ENCODE measurements at places on chromosomes 5 and 9.

- DNase-seq, result no peak
Observed at GRCh38 chr5:117691081-117691870, 1116.7 kb upstream of the SEMA6A start.

DNA sequence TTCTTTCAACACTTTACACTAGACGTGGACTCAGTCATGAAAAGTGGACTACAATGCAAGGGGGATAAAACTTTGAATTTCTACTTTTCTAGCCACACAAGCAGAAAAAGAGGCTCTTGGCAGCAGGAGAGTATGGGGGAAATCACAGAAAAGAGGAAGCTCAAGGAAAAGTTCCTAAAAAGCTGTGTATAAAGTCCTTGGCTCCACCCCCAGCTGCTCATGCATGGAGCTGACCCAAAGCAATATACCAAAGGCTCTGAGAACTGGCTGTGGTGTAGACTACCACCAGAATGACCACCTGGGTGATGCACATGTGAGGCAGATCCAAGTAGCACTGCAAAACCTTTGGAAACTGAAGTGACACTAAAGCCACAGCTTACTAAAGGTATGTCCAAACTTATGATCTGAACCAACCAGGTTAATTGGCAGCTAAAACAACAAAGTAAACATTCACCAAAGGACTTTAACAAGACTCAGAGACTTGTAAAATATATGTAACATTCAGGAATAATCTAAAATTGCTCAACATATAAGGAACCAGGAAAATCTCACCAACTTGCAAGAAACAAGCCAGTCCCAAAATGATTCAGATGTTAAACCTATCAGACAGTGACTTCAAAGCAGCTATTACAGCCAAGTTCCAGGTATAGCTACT, 55.5 kb upstream of the RASGRF2 start:
- DNase-seq, result no peak

GRCh38 chr5:61657686-61658085, 325.6 kb downstream of the ZSWIM6 start:
- DNase-seq, result no peak

DNA sequence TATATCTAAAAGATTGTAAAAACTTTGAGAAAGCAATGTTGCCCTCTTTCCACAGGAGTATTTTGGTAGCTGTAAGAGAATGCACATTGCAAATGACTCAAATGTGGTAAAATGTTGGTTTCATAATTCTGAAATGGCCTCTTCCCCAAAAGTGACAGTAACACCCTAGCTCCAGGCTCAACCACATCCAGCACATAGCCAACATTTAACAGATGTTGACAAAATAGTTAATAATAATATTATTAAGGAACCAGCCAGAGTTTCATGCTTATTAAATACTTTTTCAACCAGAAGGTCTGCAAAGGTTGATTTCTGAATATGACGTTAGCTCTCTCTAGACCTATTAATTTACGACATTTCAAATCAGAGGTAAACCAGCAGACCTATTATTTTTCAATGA, 1.3 kb downstream of the ANXA1 start:
- no peak for DNase-seq

GRCh38 chr5:127846884-127847283, 143.7 kb downstream of the CCDC192 start:
- no peak for DNase-seq

DNA sequence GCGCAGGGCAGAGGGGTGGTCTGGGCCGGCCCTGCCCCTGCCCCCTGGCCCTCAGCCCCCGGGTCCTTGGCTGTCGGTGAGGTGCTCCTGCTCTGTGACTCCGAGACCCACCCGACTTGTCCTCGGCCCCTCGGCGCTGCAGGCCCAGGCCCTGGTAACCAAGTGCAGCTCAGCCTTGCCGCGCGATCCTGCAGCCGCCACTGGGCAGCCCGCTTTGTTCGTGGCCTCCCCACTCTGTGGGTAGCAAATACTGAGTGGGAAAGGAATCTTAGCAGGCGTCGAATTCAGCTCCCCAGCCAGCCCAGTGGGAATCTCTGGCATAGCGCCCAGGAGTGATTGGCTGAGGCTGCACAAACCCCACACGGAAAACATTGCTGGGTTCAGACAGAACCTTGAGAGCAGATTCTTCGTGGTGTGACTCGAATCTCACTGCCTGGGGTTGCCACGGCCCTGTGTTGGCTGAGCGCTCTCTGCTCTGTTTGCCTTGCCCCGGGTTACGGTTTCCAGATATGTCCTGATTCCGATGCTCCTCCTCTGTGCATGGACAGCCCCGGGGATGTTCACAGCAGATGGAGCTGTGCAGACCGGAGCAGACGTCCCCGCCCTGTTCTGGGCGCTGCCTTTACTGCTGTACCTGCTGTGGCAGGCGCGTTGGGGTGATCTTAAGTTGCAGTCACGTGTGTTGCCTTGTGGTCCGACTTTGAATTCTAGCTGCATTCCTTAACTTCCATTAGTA, 13.4 kb upstream of the EXOC3 start:
- no peak for DNase-seq
